ENCODE measurements at places on chromosomes 2 and 18.

DNA sequence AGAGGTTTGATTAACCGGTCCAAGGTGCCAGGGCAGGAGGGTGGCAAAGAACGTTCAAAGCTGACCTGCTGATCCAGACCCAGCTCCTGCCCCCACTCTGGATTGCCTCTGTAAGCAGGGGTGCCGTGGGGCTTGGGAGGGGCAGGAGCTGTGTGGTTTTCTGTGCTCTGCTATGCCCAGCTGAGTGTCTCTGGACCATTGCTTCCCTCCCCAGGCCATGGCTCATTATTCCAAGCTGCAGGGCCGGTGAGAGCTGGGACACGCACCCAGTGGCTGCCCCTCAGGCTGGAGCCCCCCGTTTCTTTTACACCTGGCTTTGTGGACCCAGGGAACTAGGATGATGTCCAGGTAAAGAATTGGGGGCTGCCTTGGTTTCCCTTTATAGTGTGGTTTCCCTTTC lies 238.4 kb upstream of the HS6ST1 start:
- no peak for DNase-seq

GRCh38 chr2:96329456-96329855 lies 4.3 kb downstream of the ITPRIPL1 start:
- peak; percentile 45 for DNase-seq

DNA sequence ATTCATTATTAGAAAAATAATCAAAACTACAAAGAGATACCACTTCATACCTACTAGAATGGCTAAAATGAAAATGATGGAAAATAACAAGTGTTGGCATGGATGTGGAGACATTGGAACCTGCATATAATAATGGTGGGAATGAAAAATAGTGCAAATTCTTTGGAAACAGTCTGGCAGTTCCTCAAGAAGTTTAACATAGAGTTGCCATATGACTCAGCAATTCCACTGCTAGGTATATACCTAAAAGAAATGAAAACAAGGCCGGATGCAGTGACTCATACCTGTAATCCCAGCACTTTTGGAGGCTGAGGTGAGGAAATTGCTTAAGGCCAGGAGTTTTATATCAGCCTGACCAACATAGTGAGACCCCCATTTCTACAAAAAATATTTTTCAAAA lies 41.6 kb upstream of the ACYP2 start:
- peak; percentile 92 for DNase-seq

DNA sequence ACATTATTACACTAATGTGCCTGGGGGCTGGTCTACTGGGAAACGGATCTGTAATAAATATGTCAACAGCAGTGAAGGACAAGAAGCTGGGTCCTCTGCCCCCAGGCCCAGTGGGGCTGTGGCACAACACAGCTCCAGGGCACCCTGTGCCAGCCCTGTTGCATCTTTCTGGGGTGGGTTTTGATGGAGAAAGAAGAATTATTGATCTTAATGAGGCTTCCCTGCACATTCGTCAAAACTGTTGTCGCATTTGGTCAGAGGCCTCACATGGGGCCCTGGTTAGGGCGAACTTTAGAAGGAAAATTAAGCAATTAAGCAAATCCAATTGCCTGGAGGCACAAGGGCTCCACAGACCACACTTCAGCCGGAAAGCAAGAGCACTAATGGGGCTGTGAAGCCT lies 30.0 kb upstream of the TWIST2 start:
- DNase-seq: no peak

GRCh38 chr2:177075254-177075653 lies 137.3 kb upstream of the HNRNPA3 start:
- peak; percentile 54 for DNase-seq

DNA sequence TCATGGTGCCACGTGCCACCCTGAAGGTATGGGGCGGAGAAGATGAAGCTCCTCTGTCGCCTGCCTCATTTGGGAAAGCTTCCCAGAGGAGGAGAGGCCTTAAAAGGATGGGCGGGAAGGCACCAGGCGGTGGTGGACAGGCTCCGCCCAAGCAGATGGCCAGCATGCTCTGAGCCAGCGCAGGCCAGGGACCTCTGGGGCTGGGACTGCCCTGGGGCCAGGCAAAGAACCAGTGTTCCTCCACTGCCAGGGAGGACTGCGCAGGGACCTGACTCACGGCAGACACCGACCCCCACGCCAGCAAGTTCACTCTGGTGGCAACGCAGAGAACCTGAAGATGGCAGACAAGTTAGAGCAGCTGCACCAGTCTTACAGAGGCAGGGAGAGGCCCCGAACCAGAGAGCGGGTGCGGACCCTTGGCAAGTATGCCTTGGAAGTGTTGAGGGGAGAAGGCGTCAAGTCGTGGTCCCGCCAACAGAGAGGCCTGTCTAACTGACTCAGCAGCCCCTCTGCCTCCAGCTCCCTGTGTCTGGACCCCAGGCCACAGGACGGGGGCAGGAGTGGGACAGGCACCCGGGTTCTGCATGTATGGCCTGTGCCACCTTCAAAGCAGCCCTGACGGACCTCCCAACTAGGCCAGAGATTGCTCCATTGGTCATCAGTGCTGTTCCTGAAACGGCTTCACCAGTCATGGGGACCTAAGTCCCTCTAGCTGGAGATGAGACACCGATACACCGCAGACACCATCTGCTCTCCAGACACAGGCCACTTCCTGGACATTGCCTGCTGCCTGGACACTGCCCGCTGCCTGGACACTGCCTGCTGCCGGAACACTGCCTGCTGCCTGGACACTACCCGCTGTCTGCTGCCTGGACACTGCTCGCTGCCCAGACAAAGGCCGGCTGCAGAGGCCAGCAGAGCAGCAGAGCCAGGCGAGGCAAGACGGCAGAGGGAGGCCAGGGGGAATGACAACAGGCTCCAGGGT lies 124.7 kb downstream of the HDAC4 start:
- no peak for DNase-seq

DNA sequence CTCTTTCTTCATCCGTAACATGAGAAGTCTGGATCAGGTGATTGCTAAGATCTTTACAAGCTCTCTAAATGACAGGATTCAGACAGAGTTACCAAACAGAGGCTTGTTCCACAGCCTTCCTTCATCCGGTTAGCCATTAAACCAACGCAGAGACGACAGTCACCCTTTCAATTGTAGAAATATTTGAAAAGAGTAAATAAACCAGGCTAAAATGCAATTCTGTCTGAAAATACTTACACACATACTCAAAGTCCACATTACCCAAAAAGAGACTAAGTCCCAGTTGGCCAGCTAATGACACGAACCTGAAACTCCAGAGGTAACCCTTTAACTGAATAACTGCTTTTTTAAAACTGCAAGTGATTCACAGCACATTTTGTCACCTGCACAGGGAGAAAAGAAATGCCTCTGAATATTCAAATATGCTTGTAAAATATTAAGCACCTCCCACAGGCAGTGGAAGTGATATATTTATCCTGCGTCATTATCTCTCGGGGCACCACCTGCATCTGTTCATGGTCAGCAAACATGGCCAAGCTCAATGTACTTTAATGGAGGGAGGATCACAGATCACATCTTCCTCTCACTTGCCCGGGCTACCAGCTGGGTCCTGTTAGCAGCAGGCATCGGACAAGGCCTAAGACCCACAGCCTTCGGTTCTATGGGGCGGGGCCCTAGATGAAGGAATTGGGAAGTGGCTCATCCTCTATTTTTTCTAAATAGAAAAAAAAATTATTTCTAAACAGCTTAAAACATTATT lies 38.8 kb upstream of the DNER start:
- DNase-seq: no peak

DNA sequence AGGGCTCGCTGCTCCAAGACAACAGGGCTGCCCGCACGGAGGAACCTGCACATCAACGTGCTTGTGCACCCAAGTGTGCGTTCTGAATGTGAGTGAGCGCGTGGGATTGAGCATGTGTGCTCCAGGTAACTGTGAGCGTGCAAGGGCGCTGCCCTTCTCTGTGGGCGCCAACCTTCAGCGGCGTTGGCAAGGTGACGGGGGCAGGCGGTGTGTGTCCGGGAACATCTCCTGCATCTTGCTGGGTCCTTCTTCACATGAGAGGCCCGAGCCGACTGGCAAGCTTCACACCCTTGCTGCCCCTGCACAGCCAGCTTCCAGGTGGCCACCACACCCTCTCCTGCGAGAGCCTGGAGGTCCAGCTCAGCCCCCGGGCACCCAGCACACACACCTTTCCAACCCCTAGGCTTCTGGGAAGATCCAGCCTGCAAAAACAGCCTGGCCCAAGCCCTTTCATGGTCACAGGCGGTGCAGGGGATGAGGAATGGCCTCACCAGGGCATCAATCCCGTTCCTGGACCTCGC lies 220.9 kb downstream of the HDAC4 start:
- no peak for DNase-seq

DNA sequence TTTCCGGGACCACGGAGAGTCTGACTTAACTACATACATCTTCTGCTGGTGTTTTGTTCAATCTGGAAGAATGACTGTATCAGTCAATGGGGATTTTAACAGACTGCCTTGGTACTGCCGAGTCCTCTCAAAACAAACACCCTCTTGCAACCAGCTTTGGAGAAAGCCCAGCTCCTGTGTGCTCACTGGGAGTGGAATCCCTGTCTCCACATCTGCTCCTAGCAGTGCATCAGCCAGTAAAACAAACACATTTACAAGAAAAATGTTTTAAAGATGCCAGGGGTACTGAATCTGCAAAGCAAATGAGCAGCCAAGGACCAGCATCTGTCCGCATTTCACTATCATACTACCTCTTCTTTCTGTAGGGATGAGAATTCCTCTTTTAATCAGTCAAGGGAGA lies 23.1 kb downstream of the ICOS start:
- no peak for DNase-seq

- no peak for DNase-seq
Observed at GRCh38 chr18:58777471-58777870, 87.2 kb upstream of the ZNF532 start.

GRCh38 chr2:145799595-145800108 lies 1279.7 kb upstream of the ZEB2 start:
- DNase-seq: no peak

DNA sequence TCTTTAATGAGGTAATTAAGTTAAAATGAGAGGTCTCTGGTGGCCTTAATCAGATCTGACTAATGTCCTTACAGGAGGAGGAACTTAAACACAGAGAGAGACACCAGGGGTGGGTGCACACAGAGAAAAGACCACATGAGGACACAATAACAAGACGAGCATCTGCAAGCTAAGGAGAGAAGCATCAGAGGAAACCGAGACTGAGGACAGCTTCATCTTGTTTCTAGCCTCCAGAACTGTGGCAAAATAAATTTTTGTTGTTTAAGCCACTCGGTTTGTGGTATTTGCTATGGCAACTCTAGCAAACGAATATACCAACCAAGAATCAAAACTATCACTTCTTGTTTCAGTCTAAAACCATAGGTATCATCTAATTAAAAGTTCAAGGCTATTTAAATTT lies 400.1 kb downstream of the PID1 start:
- DNase-seq: no peak

GRCh38 chr2:214169736-214170135 lies 241.1 kb upstream of the VWC2L start:
- DNase-seq: no peak

DNA sequence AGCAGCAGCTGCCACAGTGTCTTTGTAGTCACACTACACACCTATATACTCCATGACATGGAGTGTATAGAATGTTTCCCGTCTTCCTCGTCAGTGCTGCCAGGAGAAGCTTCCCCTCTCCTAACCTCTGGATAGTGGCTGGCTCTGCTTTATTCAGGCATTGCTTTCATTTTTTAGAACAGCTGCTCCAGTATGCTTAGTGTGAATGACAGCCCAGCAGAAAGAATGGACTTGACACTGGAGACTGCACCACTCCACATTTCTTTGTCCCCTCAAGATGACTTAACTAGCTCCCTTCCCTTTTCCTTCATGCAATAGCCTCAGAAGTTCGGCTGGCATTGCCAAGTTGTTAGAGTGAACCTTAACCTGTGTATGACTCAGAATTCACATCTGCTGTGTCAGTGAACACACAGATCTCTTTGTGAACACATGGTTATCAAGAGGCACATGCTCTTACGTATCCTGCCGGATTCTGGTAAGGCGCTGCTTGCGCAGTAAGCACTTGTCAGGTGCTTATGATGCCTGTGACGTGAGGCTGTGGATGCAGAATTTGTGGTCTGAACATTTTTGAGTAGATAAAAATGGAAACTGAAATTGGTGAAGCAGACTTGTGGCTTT lies 73.9 kb downstream of the NEDD4L start:
- peak; percentile 67 for DNase-seq

- DNase-seq: peak; percentile 69
Observed at GRCh38 chr2:105734762-105735538, 9.8 kb upstream of the NCK2 start.

DNA sequence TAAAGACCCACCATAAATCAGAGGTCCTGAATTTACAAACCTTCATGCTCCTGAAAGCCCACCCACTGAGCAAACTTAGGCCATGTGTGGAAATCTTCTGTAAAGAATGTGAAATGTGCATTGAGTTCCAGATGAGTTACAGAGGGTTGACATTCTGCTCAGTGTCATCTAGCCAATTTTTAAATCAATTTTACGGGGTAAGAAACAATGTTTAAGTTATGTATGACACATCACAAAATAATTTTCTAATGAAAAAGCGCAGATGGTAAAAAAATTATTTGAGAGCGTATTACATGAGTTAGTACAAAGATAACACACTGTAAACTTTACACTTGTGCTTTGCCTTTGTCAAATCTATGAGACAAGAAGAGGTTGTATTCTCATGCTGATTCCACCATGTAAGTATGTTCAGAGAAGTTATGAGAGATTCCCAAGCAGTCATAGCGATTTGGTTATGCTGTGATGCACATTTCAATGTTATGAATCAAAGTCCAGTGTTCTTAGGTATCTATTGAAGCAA lies 446.3 kb downstream of the ADCYAP1 start:
- peak; percentile 14 for DNase-seq

- DNase-seq: peak; percentile 44
Observed at GRCh38 chr2:172137109-172137508, 34.4 kb upstream of the DLX2 start.

DNA sequence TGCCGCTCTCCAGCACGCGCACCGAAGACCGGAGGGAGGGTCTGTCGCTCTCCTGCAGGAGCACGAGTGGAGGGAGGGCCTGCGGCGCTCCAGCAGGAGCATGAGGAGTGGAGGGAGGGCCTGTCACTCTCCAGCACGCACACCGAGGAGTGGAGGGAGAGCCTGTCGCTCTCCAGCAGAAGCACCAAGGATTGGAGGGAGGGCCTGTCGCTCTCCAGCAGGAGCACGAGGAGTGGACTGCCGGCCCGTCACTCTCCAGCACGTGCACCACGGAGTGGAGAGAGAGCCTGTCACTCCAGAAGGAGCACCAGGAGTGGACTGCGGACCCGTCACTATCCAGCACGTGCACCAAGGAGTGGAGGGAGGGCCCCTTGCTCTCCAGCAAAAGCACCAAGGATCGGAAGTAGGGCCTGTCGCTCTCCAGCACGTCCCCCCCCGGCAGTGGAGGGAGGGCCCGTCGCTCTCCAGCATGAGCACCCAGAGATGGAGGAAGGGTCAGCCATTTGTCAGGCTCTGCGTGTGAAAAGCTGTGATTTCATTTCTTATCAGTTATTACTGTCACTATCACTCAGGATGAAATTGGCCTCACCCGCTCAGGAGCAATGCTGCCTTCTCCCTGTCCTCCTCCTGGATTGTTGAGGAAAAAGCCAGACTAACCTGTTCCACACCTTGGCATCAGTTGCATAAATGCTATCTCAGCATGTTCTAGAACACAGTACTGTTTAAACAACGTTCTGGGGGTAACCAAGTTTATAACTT lies 35.9 kb downstream of the ADI1 start:
- DNase-seq: no peak

GRCh38 chr2:188217264-188217663 lies 74.4 kb upstream of the GULP1 start:
- no peak for DNase-seq
